ENCODE measurements at places on chromosomes 13 and 19.

- no peak for DNase-seq
These were observed 21.9 kb downstream of the ANKRD27 start for GRCh38 chr19:32652894-32653598.

DNA sequence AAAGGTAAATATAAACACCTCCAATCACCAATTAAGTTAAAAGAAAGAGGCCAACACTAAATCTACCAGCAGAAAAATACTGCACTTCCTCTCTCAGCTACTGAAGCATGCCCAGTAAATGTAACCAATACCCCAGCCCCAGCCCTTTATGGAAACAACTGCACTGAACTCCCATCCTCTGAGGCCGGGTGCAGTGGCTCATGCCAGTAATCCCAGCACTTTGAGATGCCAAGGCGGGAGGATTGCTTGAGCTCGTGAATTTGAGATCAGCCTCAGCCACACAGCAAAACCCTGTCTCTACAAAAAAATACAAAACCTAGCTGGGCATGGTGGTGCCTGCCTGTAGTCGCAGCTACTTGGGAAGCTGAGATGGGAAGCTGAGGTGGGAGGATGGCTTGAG, 221.6 kb upstream of the SOX21 start:
- DNase-seq: no peak

- DNase-seq: no peak
These were observed 32.1 kb upstream of the SCEL start for GRCh38 chr13:77503398-77503797.

DNA sequence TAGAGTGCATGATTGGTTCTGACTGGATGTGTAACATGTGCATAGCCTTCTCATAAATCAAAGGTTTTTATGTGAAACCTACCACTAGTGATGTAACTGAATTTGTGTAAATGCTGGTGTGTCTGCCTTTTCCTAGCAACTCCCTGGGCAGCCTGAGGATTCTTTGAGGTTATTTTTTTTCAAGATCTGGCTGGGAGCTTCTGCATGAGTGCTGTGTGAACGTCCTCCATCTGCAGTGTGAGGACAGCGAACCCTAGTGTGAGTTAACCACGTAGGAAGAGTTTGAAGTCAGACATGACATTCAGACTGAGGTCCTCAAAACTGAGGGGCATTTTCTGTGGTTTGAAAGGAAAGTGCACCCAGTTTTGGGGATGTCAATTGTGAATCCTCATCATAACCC, 39.9 kb downstream of the DPRX start:
- DNase-seq: no peak
